ENCODE measurements at places on chromosomes 6 and 20. TPM values are rescaled to one million over a fixed set of nuclear protein-coding genes. Genes with fewer than 3 reads are reported as not detected.

Gene ETV7
- 0.13 TPM for total RNA-seq

Gene MROH8
- 3.8 TPM for total RNA-seq

- no peak for DNase-seq
Observed at GRCh38 chr6:10453596-10453995, 38.7 kb upstream of the TFAP2A start.

GRCh38 chr6:80020381-80021120 is 16.1 kb downstream of the TTK start:
- DNase-seq = no peak

GRCh38 chr6:5930143-5930770 is 76.5 kb downstream of the NRN1 start:
- DNase-seq = no peak

Gene EPHA7
- 6.2 TPM for total RNA-seq

GRCh38 chr20:38986663-38987062 is 24.5 kb downstream of the DHX35 start:
- DNase-seq = no peak

Gene SAMD10
- total RNA-seq = 4.0 TPM

Gene POU3F2
- 0.08 TPM for total RNA-seq

GRCh38 chr6:129105035-129105434 is 222.1 kb downstream of the LAMA2 start:
- no peak for DNase-seq

GRCh38 chr20:35281506-35282101 is 3.0 kb downstream of the EIF6 start:
- no peak for DNase-seq

GRCh38 chr6:136501514-136501913 is 48.7 kb downstream of the MAP7 start:
- no peak for DNase-seq

GRCh38 chr6:36098920-36099647 is 31.2 kb upstream of the MAPK13 start:
- no peak for DNase-seq

Gene OPRM1
- not detected for total RNA-seq

DNA sequence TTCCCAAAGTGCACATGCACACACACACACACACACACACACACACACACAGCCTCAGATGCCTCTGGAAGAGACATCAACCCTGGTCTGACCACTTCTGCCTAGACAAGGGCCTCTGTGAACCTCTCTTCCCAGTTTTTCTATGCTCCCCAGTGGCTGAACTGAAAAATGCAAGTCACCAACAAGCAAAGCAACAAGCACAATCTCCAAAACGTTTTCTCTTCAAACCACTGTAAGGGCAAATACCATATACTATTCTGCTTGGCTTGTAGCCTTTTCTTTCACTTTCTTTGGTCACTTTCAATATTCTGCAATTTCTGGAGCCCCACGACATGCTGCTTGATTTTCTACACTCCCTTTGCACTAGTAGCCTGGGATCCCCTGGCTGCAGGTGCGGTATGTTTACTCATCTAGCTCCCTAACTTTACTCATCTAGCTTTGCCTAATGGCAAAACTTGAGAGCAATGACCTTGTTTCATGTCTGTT is 121.4 kb upstream of the DST start:
- DNase-seq = no peak

DNA sequence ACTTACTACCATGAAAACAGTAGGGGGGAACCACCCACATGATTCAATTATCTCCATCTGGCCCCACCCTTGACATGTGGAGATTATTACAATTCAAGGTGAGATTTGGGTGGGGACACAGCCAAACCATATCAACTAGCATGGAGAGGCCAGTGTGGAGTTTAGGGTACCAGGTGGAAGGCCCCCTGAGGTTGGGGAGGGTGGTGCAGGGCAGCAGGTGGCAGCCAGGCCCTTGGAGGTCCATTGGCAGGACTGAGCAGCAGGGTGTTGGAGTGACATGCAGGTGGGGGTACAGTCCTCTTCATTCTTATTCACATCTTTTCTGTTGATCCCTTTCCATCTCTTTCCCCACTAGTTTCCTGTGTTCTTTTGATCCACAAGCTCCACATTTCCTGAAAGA is 42.9 kb downstream of the PHACTR3 start:
- DNase-seq = no peak

DNA sequence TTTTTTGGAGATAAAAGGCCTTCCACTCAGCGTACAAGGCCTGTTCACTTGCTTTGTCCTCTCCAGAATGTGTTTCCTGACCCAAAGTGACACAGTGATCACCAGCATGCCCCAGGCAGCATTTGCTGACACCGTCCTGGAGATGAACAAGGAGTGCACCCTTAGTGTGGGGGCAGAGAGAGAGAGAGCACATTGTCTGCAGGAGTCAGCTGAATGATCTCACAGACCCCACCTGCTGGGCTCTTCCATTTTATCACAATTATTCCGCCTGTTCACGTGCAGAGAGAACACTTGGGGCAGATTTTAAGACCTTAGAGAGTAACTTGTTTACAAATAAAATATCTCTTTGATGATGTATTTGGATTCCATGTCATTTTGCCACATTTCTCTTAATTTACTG is 22.4 kb upstream of the MAS1L start:
- DNase-seq = no peak

DNA sequence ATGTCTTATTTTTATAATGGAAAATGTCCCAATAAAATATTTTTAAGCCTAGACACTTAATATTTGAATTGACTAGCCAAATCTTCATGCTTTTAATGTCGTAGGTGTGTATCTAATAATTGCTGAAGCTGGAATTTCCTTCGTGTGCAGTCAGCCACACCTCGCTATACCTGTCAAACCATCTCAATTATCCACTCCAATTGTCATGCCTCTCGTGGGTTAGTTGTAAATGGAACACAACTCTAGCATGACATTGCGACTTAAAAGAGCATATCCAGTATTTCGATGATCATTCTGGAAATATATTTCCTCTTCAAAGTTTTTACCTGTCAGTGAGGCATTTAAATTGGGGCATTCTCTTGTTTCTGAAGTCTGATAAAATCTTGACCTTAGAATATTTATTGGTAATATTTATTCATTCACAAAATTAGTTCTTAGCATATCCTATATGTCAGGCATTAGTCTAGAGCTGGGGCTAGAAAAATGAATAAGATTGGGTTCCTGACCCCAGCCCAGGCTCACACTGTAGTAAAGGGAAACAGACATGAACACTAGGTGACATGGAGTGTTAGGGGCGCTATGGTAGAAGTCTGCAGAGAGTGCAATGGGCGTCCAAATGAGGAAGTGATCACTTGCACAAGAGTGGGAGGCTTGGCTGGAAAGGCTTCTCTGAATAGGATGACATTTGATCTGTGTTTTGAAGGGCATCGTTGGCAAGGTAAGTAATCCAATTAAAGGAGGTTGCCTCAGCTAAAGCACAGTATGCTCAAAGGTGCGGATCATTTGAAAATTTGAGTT is 11.0 kb upstream of the CFAP206 start:
- no peak for DNase-seq

DNA sequence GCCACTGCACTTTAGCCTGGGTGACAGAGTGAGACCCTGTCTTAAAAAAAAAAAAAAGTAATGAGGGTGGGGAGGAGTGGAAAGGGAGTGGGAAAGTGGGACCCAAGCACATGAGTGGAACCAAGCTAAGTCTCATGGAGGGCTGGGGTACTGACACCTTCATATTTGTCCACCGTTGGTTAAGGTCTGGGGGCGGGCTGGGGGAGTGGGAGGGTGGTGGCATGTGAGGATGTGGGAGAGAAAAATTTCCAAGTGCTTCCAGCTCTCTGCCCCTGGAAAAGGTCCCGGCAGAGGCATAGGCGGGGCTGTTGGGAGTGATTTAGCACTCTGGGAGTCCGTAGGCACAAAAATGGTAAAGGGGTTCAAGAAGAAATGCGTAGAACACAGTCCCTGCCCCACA is 6.1 kb downstream of the PSORS1C2 start:
- no peak for DNase-seq

DNA sequence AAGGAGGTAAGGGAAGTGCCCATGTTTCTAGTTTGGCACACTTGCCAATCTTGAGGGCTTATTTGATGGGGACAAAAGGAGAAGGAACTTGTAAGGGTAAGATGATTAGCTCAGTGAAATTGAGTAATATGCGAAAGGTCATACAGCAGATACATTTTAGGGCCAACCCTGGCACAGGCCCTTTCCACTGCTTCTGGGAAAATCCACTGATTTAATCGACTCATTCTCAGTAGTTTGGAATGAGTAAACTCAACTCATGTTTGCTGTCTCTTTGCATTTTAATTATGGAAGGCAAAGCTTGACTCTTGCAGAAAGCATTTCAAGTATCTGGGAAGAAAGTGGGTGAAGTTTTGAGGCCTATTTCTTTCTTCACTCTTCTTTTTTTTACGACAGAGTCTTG is 20.0 kb downstream of the PHF20 start:
- DNase-seq = peak; percentile 53

Gene PACSIN1
- 10.3 TPM for total RNA-seq

DNA sequence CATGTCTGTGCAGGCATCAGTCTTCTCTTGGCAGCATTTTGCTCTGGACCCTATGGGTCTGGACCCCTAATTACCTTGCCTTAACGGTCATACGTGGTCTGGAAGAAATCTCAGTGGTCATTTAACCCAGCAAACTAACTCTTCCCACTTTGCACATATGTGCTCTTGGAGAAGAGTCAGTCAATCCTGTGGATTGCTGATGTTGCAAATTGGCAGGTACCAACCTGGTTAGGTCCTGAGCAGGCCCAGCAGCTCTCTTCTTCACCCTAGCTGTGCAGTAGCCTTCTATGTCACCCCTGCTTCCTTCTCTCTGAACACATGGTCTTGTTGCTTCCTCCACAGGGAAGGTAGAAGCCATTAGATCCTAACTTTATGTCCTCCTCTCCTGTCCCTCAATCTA is 1.6 kb downstream of the CEP43 start:
- DNase-seq = no peak

Measured in cardiac septum (tissue), 1 donor.